ENCODE measurements at places on chromosomes 12 and 14. TPM values are rescaled to one million over a fixed set of nuclear protein-coding genes. Genes with fewer than 3 reads are reported as not detected.

The KLRC4 gene
- not detected for total RNA-seq

- H3K4me1 ChIP-seq, result no peaks in the 10 kb centered on the region
- H3K27me3 ChIP-seq, result no peaks in the 10 kb centered on the region
- no peak for DNase-seq
- H3K36me3 ChIP-seq, result peaks cover 11% of the 10 kb centered on the region
- no peak overlapping the region for H3K27ac ChIP-seq
- H3K4me3 ChIP-seq, result no peak overlapping the region
These were observed 120.8 kb downstream of the PPHLN1 start for GRCh38 chr12:42446761-42447160.

GRCh38 chr12:119179335-119180021, 747 bp downstream of the HSPB8 start:
- H3K27me3 ChIP-seq, result no peaks in the 10 kb centered on the region
- H3K36me3 ChIP-seq, result no peaks in the 10 kb centered on the region
- H3K4me3 ChIP-seq, result peak overlapping the region; percentile 40
- peak overlapping the region; percentile 100 for H3K27ac ChIP-seq

The DENR gene
- total RNA-seq, result 23.6 TPM

The NFATC4 gene
- 117 TPM for total RNA-seq

GRCh38 chr12:71871116-71871515, 31.6 kb downstream of the TBC1D15 start:
- no peak overlapping the region for H3K4me3 ChIP-seq
- H3K36me3 ChIP-seq, result no peaks in the 10 kb centered on the region
- peaks cover 6% of the 10 kb centered on the region for H3K4me1 ChIP-seq
- no peak overlapping the region for H3K27ac ChIP-seq
- DNase-seq, result no peak

DNA sequence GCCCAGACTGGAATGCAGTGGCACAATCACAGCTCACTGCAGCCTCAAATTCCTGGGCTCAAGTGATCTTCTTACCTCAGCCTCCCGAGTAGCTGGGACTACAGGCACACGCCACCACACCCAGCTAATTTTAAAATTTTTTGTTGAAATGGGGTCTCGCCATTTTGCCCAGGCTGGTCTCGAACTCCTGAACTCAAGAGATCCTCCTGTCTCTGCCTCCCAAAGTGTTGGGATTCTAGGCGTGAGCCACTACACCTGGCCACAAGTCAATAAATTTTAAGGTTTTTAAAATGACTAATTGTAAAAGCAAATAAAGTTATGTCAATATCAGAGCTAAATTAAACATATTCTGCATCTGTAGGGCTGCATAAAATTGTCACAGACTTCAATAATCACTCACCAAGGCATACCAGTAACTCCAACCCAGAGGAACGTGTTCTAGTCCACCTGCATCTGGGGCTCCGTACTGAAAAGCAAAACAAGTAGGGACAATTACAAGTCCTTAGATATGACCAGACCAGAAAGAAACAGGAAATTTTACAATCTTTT, 13.9 kb downstream of the GNS start:
- DNase-seq, result no peak
- H3K27ac ChIP-seq, result no peak overlapping the region
- no peaks in the 10 kb centered on the region for H3K27me3 ChIP-seq
- no peak overlapping the region for H3K4me3 ChIP-seq
- H3K4me1 ChIP-seq, result no peaks in the 10 kb centered on the region

The CLEC6A gene
- total RNA-seq, result 0.21 TPM

The ADAMTS20 gene
- 0.33 TPM for total RNA-seq

GRCh38 chr12:6961695-6962284, 8.7 kb downstream of the PHB2 start:
- H3K4me3 ChIP-seq, result no peak overlapping the region
- DNase-seq, result peak; percentile 83

The EMP1 gene
- total RNA-seq, result 1.7 TPM

DNA sequence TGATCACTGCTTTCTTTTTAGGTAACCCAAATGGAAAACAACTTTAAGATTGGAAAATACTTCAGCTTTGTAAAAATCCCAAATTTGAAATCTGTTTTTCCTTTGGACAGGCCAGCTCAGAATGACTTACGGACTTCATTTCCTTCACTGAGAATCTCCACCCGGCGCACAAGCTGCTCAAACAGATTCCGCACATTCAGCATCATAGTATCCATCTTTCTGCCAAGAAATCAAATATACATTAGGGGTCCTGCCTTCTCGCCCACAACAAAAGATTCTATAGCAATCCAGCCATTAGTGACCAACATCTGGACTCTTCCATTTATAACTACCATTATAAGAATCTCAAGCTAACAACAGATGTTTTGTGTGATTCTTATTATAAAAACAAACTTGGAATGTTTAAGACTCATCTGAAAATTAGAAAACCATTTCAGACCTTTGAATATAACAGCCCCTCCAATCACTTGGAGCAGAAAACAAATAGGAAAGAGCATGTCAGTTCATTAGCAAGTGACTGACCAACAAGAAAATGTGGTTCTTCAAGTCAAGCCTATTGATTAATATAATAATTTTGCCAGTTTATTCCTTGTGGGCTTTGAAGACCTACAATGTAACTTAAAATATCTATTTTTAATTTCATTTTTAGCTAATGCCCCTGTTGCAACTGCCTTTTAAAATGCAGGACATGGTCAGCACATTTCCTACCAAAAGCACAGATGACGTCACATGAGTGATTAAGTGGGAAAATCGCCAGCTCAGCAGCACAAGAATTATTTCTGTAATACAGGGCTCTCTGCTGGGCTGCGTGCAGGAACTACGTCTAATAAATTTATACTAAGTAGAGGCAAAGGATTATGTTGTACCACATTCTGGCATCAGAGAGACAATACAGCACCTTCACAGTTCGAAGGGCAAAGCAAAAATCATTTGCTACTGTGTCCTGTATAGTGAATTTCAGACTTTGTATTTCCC, 8.5 kb downstream of the RACGAP1 start:
- no peaks in the 10 kb centered on the region for H3K36me3 ChIP-seq
- peaks cover 27% of the 10 kb centered on the region for H3K4me1 ChIP-seq
- no peak overlapping the region for H3K27ac ChIP-seq
- no peak overlapping the region for H3K4me3 ChIP-seq
- DNase-seq, result peak; percentile 97

The ANKS1B gene
- 6.7 TPM for total RNA-seq

DNA sequence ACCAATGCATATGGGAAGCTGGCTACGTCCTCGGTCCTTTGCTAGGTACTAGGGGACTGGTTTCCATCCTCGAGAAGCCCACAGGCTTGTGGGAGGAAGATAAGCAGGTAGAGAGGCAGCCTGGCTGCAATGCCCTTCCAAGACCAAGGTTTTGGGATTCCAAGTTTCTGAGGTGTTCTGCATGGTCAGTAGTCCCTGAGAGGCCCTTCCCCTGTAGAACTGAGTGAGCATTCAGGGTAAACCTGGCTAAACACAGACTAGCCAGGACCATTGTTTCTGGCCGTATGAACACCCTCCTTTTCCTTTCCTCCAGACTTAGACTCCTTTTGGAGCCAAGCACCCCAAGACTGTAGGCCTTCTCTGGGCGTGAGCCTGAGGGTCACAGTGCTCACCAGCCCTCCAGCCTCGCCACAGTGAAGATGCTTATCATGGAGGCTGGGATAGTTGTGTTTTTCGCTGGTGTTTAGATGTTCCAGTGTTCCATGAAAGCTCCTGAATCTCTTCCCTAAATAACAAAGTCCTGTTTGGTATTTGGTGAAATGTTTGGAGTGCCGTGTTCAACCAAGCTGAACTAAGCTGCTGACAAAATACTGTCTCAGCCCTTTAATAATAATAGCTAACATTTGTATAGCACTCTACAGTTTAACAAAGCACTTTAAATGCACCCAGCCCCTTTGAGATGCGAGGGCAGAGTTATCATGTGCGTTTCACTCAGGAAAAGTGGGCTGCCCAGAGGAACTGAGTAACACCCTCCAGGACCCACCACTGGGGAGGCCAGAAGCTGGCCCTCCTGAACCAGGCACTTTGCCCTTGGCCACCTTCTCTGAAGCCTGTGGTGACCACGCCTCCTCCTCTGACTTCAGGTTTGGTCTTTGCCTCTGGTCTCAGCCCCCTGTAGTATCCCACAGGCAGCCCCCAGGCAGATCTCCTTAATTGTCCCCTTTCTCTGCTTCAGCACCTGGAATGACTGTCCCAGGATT, 284.5 kb downstream of the CACNA1C start:
- H3K4me3 ChIP-seq, result no peak overlapping the region
- DNase-seq, result no peak
- no peaks in the 10 kb centered on the region for H3K27me3 ChIP-seq
- no peaks in the 10 kb centered on the region for H3K36me3 ChIP-seq
- H3K4me1 ChIP-seq, result peaks cover 36% of the 10 kb centered on the region

DNA sequence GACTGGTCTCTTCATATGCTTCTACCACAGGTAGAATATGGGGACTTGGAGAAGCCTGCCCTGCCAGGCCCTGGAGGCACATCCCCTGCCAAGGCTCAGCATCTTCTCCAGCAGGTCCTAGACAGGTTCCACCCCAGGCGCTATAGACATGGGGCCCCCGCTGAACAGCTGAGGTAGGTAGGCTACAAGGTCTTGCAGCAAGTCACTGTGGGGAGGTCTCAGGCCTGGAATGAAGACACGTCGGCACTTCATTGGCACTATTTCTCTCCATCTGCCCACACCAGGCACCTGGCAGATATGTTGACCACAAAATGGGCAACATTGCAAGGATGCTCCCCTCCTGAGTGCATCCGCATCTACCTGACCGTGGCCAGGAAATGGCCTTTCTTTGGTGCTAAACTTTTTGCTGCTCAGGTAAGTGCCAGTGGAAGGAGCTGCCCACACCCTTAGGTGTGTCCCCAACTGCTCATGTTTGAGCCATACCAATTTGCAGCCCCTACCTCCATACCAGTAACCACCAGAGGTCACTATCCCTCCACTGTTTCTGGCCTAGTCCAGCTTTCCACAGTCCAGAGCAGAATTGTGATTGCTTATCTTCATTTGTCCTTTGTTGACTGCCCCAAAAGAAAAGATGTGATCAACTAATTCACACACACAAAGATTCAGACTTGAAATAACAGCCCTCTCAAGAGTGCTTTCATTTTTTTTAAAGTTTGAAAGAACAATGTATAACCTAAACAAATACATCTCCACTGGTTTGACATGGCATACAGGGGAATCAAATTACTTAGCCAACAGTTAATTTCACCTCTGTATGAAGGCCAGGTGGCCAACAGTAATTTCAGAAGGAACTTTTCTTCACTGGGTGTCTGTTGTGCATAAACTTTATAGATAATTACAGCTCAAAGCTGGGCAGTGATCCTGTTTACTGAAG, 16.1 kb downstream of the PIGH start:
- H3K4me3 ChIP-seq, result no peak overlapping the region
- H3K27ac ChIP-seq, result no peak overlapping the region
- peak; percentile 60 for DNase-seq
- peaks cover 15% of the 10 kb centered on the region for H3K36me3 ChIP-seq

The RIMKLB gene
- 52.1 TPM for total RNA-seq

The OTOGL gene
- 15.0 TPM for total RNA-seq

DNA sequence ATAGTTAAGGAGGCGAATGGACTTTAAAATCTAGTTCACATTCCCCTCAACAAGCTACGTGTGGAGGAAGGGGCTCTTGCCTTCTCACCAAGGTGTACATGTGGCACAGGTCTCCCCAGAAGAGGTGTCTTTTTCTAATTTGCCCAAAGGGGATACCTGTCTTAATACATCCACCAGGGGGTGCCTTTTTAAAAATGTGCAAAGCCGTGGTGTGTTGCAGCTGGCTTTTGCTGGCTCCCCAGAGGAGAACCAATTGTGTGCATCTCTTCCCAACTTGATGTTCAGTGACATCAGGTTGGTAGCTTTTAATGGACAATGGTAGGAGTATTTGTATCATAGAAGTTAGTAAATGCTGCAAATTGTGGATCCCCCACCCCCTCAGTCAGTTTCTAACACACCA, 33.8 kb downstream of the CREBL2 start:
- no peaks in the 10 kb centered on the region for H3K27me3 ChIP-seq
- no peaks in the 10 kb centered on the region for H3K4me1 ChIP-seq
- no peak overlapping the region for H3K4me3 ChIP-seq
- H3K36me3 ChIP-seq, result peaks cover 9% of the 10 kb centered on the region

The UNC79 gene
- 1.7 TPM for total RNA-seq

DNA sequence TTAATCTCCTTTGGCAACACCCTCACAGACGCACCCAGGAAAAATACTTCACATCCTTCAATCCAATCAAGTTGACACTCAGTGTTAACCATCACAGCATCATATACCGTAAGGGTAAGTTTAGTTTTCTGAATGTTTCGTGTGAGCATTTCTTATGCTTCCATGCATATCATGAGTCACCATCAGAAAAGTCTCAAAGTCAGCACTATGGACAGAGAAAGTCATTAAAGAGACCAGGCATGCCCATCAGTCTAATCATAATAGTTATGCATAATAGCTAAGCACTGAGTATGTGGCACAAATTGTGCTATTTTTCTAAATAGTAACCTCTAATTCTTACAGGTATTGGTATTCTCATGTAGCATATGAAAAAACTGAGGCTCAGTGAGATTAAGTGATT, 158.8 kb upstream of the PRMT8 start:
- H3K27ac ChIP-seq, result no peak overlapping the region
- H3K36me3 ChIP-seq, result no peaks in the 10 kb centered on the region
- H3K4me3 ChIP-seq, result no peak overlapping the region
- DNase-seq, result peak; percentile 47
- peaks cover 4% of the 10 kb centered on the region for H3K4me1 ChIP-seq

GRCh38 chr12:87760943-87761342, 268.3 kb downstream of the C12orf50 start:
- peak; percentile 17 for DNase-seq
- H3K27ac ChIP-seq, result no peak overlapping the region
- H3K4me1 ChIP-seq, result no peaks in the 10 kb centered on the region
- no peaks in the 10 kb centered on the region for H3K27me3 ChIP-seq
- H3K4me3 ChIP-seq, result no peak overlapping the region

The EML5 gene
- total RNA-seq, result 0.92 TPM

The OAS3 gene
- total RNA-seq, result 0.36 TPM
